ENCODE measurements at places on chromosomes 16 and 17. TPM values are rescaled to one million over a fixed set of nuclear protein-coding genes. Genes with fewer than 3 reads are reported as not detected.
A peak's percentile ranks its signal among the peaks of the same experiment; 100 is the strongest.

DNA sequence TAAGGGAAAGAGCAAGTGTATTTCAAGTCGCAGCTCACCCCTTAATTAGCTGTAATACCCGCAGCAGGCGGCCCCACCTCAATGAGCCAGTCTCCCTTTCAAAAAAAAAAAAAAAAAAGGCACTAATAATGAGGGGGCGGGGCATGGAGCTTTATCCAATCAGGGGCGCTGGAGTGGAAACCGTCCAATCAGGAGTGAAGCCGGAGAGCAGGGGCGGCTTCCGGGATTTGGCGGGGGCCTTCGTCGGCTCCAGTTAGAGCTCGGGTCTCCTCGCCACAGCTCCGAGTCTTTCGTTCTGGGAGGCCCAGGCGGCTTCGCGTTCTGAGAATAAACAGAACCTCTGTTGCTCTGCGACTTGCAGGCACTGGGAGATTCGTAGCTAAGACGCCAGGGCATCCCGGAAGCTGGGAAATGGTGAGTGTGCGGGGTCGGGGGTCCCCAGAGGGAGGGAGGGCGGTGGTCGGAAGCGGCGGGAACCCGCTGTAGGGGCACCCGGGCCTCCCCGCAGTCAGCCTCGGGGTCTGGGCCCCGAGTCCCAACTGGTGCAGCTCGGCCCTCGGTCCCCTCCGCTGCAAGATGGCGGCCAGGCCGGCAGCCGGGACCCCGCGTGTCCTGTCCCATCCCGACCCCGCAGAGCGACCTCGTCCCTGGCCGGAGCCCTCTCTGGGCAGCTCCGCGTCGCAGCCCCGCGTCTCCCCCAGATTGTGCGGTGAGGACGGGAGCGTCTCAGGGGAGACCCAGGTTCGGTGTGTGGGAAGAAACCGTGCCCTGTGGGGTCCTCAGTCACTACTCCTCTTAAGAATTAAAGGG is at the start of gene ZNF267:
ZNF267 (plus strand) TSS at position 252 of the 810 bp plus-strand sequence; CDS start at position 412, 160 bp downstream.
- DNase-seq: peak; percentile 88

- no peak for DNase-seq
Measured at GRCh38 chr17:73952082-73952479, 251.4 kb upstream of the RPL38 start.

DNA sequence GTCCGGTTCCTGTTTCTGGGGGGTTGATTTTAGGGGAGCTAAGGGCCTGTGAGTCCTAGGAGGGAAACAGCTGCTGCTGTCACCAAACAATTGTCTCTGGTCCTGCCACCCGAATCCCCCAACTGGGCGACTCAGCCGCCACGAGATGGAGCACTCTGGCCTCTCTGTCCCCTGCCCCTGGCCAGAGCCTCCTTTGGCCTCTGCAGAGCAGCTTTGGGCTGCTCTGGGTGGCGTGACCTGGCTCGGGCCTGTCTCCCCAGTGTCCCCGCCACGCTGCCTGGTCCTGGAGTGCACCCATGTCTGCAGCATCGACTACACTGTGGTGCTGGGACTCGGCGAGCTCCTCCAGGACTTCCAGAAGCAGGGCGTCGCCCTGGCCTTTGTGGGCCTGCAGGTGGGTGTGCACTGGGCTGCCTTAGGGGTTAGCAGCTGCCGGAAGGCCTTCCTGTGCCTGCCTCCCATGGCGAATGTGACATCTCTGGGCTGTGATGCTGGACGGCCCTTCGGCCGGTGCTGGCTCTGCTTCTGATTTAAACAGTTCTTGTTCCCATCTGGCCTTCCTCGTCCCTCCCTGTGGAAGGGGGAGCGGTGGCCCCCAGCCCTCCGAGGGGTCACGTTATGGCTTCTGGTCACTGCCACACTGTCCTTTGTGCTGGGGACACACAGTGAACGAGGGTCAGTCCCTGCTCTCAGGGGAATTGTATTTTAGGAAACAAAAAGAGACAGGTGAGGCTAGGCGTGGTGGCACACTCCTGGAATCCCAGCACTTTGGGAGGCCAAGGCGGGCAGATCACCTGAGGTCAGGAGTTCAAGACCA is 11.6 kb upstream of the RNF213 start:
- DNase-seq: no peak

C16orf95 gene
- 7.3 TPM for total RNA-seq

SLC9A5 gene
- total RNA-seq: 1.8 TPM

RNF43 gene
- total RNA-seq: 0.57 TPM

All from Daoy (cell line).